Left renal pelvis (tissue), 4 donors: ENCODE measurements at places on chromosomes 2 and 18. TPM values are rescaled to one million over a fixed set of nuclear protein-coding genes. Genes with fewer than 3 reads are reported as not detected.

GRCh38 chr2:69073928-69074570, 61.1 kb downstream of the ANTXR1 start:
- no peak for DNase-seq

GRCh38 chr2:134582547-134582899, 136.3 kb downstream of the TMEM163 start:
- no peak for DNase-seq

DNA sequence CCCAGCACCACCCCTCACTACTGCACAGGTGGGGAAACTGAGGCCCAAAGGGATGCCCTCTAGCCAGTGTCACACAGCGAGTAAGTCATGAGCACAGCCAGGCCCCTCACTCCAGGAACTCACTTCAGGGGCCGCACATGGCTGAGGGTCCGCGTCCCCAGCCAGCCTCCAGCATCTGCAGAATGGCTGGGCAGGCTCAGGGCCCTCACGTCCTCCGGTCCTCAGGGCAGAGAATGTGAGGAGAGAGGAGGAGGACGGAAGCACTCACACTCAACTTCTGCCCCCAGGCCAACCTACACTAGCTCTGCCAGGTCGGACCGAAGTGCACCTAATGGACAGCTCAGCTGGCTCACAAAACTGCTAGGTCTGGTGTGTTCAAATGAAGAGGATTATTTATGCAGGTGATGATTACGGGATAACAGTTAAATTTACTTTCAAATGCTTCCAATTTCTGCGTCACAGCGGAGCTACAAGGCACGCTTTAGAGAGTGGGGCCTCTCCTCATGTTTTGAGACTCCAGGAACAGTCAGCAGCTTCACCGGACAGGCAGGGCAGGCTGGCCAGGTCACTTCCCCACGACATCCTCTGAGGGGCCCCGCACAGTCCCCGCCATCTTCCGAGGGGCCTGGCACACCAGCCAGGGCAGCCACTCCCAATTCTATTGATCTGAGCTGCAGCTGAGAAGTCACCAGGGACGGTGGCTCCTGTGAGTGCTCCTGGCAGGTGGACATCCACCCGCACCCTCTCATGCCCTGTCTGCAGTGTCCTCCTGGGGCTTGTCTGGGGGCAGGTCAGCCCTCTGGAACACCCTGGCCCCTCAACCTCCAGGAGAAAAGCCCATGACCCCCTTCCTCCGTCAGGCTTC, 26.5 kb downstream of the KIF1A start:
- no peak for DNase-seq

- DNase-seq, result no peak
These were observed 418.6 kb upstream of the SLC39A10 start for GRCh38 chr2:195238379-195238778.

The ITPRIPL1 gene
- 5.0 TPM for polyA plus RNA-seq

The MDH1B gene
- 1.4 TPM for polyA plus RNA-seq

DNA sequence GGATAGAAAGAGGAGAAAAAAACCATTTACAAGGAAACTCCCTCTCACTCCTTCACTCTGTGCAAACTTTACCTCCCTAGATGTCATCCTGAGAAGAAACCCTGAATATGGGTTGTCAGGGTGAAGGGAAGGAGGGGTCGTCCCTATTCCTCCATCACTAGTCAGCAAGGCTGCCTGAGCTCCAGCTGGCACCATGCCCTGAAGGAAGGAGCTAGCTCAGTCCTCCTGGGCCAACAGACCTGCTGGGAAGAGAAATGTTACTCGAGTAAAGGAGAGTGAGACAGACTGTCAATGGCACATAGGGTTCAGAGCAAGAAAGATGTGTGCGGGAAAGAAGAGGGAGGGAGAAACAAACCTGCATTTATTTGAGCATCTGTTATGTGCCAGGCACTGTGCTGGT, 18.3 kb upstream of the EPAS1 start:
- DNase-seq, result no peak

The EFR3B gene
- polyA plus RNA-seq, result 8.2 TPM

GRCh38 chr2:233140077-233140585, 80.0 kb downstream of the INPP5D start:
- DNase-seq, result no peak

- no peak for DNase-seq
These were observed 85.7 kb downstream of the SLC4A3 start for GRCh38 chr2:219713110-219713509.
